ENCODE measurements at places on chromosomes 1 and 21.

DNA sequence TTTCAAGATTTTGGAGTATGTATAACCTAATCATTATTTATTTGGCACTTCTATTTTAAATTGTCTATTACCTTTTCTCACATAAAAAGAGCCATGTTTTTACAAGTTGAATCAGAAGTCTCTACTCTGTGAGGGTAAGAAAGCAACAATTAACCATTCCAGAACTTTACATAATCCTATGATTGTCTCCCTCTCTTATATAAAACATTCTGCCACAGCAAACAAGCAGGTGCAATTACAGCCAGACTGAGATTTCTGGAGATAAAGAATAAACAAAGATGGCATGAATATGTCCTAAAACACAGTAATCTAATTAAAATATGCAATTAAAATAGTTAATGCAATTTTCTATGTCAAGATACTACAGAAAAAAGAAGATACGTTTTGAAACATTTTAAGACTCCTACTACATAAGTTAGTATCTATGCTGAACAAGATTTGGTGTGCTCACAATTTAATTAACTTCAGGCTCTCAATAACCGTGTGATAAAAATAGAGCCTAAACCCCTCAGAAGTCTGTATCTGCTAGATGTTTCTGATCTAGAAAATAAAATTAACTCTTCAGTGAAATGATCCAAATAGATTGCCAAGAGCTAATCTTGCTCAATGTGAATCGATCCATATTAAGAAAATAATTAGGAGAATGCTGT lies 13.7 kb upstream of the TMPRSS15 start:
- DNase-seq: no peak

DNA sequence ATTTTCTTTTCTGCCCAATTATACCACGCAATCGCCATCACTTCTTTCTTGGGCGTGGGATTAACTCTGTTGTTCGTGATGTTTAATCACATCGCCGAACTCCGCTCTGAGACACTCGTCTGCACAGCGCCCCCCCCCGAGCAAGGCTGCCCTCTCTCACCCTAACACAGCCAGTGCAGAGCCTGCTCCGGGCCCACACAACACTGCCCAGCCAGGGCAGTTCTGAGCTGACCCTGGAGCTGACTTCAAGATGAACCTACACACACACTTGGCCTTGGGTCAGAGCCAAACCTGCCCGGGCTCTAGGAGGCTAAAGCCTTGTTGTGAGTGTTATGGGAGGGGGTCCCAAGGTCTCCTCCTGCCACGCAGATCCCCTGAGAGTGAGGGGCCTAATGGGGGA lies 64.6 kb upstream of the LRP8 start:
- no peak for DNase-seq

DNA sequence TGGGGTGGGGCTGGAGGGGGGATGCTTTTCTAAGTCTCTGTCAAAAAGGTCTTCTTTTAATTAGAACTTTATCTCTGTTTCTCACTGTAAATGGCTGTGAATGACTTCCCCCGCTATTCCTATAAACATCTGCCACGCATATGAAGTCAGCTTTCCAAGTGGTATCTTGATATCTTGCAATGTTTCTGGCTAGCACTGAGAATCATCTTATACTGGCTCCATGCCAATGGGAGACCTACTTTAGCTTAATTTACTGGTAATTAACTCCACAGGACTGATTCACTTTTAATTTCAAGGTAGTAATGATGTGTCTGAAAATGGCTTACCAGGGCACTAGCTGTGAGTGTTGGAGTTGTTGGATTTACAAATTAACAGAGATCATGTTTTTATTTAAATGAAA lies 4.3 kb downstream of the GPR88 start:
- no peak for DNase-seq

DNA sequence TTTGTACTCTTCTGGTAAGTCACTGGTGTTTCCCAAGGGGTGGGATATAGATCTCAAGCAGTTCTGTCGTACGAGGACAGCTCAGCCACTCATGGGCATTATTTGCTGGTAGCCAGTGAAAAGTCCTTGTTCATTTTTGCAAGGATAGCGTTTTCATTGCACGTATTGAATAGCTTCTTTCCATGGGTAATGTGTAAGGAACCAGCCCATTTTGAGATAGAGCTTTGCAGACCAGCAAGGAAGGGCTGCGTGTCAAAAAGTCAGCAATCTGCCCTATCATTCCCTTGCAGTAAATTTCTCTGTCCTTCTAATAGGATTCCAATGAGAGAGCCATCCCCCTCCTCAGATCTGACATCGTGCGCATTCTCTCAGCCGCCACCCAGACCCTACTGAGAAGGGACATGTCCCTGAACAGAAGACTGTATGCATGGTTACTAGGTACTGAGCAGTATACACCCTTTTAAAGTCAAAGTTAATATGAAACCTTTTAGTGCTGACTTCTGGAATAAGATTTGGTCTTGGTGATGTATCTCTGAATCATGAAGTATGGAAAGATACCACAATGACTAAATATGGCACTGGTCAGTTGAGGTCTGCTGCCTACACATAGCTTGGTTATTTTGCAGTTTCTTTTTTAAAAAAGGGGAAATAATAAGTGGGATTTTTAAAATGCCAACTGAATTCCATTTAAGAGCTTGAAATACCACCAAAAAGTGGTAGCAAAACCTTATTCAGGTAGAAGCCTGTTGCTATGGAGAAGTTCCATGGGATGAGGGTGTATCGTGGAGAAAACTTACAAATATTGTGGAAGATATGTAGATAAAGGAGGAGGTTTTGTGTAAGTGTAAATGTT lies 55.3 kb downstream of the DOP1B start:
- no peak for DNase-seq

- DNase-seq: no peak
Measured at GRCh38 chr1:9349331-9349851, 56.7 kb downstream of the SPSB1 start.

- no peak for DNase-seq
Measured at GRCh38 chr1:116679828-116680628, 12.5 kb upstream of the IGSF3 start.

DNA sequence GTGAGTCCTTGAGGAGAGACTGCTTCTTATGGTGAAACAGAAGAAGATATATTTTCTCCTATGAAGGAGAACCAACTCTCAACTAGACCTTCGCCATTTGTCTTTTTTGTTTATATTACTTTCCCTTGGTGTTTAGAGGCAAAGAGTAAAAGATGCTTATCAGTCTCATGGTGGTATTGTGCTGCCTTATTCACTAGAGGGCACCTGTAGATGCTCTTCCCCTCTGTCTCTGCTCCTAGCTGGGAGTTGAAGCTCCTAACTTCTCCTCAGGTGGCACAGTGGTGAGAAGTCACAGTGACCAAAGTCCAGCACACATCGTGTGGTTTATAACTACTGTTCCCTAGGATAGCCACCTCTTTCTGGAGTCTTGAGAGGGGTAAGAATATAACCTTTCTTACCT lies 1359.6 kb downstream of the PLA2G4A start:
- DNase-seq: no peak
